Hair follicle dermal papilla cell (primary cell): ENCODE measurements at places on chromosomes 3 and 15. TPM values are rescaled to one million over a fixed set of nuclear protein-coding genes. Genes with fewer than 3 reads are reported as not detected.

Gene COL6A6
- 0.85 and 1.3 TPM in 2 replicates for total RNA-seq

Gene FANCD2OS
- not detected in 2 replicates for total RNA-seq

Gene HDC
- total RNA-seq, result not detected in 2 replicates

Gene GPR62
- total RNA-seq, result not detected in 2 replicates

Gene SUSD5
- total RNA-seq, result 8.4 and 16.1 TPM in 2 replicates

Gene SLC49A4
- total RNA-seq, result 31.0 and 38.9 TPM in 2 replicates
